ENCODE measurements at places on chromosomes 7 and 10. TPM values are rescaled to one million over a fixed set of nuclear protein-coding genes. Genes with fewer than 3 reads are reported as not detected.

ZNF32 gene
- 15.7 TPM for total RNA-seq

PAPOLB gene
- total RNA-seq, result 0.05 TPM

NOLC1 gene
- total RNA-seq, result 34.5 TPM

ASNS gene
- total RNA-seq, result 48.3 TPM

BAIAP2L1 gene
- total RNA-seq, result 63.9 TPM

DNA sequence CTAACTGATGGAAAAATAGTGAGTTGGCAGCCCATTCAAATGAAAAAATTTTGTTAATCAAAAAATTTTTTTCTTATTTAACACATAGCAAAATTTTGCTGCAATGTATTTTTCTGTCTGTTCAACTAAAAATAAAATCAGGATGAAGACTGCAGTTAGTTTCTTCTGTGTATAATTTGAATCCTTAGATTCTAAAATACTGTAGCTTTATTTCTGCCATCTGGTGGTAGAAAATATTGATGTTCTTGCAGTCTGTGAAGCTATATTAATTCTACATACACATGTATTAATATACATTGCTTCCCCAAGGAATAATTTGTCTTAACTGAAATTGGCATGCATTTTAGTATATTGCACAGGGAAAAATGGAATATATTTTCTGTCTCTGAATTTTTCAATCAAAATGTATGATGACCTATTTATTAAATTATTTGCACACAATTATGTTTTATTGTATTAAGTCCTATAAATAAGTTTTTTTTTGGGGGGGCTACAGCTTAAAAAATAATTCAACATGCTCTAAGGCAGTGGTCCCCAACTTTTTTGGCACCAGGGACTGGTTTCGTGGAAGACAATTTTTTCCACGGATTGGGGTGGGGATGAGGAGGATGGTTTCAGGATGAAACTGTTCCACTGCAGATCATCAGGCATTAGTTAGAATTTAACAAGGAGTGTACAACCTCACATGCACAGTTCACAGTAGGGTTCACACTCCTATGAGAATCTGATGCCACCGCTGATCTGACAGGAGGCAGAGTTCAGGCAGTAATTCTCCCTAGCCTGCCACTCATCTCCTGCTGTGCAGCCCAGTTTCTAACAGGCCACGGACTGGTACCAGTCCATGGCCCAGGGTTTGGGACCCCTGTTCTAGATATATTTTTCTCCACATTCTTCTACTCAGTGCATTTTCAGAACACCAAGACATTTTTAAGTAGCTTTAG is 119.4 kb downstream of the GNAT3 start:
- no peak for DNase-seq

DNA sequence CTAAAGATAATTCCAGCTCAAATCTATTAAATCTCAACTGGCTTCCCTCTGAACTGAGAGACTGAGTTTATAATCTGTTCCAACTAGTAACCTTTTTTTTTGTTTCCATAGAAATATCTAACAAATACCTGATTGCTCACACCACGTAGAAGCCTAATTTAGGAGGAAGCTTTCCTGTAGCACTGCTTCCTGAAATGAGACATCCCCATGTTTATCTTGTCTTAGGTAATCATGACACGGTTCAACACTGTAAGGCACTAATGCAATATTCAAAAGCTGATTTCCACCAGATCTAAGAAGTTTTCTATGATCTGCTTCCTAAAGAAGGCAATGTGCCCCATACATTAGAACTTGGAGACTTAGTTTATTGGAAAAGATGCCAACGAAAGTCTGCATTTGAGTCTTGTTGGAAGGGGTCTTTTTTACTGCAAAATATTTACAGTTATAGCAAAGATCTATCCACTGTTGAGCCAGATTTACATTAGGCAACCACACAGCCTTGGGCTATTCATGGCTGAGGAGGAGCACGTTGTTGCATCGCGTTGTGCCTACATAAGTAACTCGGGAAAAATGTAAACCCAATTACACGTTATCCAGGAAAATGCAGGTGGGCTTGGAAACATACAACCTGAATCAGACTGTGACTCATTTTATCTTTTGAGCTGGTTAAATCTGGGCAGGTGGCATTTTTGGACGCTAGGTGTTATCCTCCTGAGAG is 66.3 kb downstream of the VIPR2 start:
- no peak for DNase-seq
